ENCODE measurements at places on chromosomes 1 and 21. TPM values are rescaled to one million over a fixed set of nuclear protein-coding genes. Genes with fewer than 3 reads are reported as not detected.

ARHGAP30 gene
- 0.52 TPM for total RNA-seq

DNM3 gene
- total RNA-seq: 1.5 TPM

ANXA9 gene
- total RNA-seq: 7.9 TPM

CELA3B gene
- total RNA-seq: not detected

CD48 gene
- total RNA-seq: 0.30 TPM

ST6GALNAC3 gene
- total RNA-seq: 40.5 TPM
